NCI-H510A treated with DMSO at 0.1 percent for 48 hours (cell line): ENCODE measurements at places on chromosomes 1 and 21.

GRCh38 chr1:93779540-93780165 lies 98.0 kb upstream of the BCAR3 start:
- peak; percentile 79 for DNase-seq

- no peak for DNase-seq
Observed at GRCh38 chr1:114130846-114131525, 22.7 kb downstream of the SYT6 start.

- DNase-seq: no peak
Observed at GRCh38 chr1:25166847-25167246, 65.5 kb downstream of the SYF2 start.

DNA sequence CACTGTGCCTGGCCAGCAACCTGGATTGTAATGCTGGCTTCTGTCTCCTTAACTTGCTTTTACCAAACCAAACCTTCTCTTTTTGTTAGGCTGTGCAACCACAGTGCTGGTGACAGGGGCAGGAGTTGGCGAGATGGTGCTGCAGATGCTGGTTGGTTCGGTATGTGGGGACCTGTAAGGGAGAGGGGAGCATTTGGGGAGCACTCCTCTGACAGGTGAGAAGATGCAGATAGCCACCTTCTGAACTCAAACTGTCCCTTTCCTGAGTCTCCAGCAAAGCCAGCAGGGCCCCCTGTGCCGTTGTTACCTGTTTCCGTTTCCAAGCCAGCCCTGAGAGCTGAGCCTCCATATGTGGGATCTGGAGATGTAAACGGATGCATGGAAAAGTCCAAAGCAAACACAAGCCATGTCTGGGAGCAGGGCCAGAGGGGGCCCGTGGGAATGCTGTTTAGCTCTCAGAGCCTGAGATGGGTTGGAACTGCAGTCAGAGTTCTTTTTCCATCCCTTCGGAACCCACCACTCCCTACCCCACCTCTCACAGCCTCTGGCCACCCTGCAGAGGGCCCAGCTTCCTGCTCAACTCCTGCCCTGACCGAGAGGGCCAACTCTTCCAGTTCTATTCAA lies 34.0 kb downstream of the ELK4 start:
- DNase-seq: no peak

DNA sequence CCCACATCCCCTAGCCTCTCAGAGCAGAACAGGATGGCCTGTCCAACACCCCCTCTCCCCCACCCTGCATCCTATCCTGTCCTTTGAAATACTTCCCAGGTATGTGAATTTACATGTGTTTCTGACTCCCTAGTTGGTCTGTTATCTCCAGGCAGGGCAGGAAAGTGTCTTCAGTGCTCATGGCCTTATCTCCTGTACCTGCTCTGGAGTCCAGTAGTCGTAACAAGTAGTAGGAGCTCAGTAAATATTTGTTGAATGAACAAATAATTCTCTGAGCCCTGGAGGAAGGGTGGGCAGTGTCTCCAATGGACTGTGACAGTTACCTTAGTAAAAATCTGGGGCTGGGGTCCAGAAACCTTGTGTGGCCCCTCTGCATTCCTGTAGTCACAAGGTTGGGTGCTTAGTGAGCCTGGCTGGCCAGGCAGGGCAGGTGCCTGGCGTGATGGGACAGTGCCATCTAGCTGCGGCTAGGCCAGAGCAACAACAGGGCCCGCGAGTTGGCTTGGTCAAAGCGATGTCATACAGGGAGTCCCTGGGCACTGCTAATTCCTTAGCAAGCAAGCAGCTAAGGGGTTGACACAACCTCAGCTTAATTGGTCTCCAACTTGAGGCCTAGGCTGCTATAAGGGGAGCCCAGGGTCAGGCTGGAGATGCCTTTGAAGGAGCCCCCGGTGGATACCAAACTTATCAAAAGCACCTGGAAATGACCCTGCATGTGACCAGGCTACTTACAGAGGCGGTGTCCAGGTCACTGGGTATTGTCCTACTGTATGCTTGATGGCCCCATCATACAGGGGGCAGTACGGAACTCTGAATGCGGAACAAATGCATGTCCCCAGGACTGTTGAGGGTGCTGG lies 89.0 kb upstream of the PPM1J start:
- peak; percentile 72 for DNase-seq

GRCh38 chr1:181075766-181076350 lies 12.6 kb upstream of the IER5 start:
- no peak for DNase-seq

- no peak for DNase-seq
Observed at GRCh38 chr1:243819438-243819839, 30.6 kb downstream of the AKT3 start.

- DNase-seq: no peak
Observed at GRCh38 chr1:183270541-183271141, 84.6 kb downstream of the LAMC2 start.

GRCh38 chr1:59367301-59368007 lies 70.6 kb downstream of the FGGY start:
- DNase-seq: no peak

DNA sequence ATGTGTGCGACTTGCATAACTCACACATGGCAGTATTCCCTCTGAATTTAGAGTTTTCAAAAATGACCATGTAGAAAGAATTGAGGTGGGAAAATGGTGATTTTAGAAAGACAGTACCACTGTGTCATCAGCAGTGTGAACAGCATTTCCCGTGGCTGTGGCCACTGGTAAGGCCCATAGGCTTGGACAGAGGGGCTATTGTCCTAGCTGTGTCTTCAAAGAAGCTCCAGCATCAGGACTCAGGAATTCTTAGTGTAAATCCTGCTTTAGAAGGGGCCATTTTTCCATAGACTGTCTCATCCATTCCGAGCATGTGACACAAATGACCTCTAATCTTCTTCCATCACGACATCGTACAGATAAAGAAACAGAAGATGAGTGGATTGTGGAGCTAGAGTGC lies 119.3 kb upstream of the BACE2 start:
- no peak for DNase-seq

DNA sequence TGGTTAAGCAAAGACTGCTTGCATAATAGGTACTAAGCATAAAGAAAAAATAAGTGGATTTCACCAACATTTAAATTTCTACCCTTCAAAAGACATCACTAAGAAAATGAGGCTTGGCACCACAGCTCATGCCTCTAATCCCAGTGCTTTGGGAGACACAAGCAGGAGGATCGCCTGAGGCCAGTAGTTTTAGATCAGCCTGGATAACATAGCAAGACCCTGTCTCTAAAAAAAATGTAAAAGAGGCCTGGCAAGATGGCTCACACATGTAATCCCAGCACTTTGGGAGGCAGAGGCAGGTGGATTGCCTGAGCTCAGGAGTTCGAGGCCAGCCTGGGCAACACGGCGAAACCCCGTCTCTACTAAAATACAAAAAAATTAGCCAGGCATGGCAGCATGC lies 73.0 kb downstream of the PIGK start:
- no peak for DNase-seq

DNA sequence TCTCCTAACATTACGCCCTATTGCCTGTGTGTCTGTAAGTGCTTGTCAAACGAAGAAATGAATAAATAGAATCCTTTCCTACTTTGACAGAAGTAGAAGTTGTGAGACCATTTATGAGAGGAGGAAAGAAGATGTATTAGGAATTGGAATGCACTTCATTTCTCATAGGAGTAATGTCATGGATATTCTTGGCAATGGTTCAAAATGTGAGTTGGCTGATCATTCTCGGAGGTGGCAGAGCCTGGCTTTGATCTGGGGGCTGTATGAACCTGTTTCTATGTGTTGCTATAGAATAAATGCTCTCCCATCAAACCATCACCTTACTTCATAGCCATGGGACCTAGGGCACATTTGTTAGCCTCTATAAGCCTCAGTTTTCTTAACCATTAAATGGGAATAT lies 10.1 kb upstream of the SERBP1 start:
- no peak for DNase-seq

GRCh38 chr1:111961773-111962565 lies 27.5 kb downstream of the KCND3 start:
- no peak for DNase-seq

DNA sequence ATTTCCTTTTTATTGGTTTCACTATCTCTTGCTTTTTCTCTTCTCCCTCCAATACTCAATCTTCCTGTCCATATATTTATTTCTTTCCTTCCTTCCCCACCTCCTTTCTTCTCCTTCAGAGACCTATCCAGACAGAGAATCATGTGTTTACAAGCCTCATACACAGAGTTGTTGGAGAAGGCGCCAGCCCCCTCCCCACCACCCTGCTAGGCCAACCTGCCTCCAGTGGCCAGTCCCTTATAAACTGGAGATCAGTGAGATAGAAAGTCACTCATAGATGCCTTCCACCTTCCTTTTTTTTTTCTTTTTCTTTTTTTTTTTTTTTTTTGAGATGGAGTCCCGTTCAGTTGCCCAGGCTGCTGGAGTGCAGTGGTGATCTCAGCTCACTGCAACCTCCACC lies 53.3 kb downstream of the CD247 start:
- no peak for DNase-seq

DNA sequence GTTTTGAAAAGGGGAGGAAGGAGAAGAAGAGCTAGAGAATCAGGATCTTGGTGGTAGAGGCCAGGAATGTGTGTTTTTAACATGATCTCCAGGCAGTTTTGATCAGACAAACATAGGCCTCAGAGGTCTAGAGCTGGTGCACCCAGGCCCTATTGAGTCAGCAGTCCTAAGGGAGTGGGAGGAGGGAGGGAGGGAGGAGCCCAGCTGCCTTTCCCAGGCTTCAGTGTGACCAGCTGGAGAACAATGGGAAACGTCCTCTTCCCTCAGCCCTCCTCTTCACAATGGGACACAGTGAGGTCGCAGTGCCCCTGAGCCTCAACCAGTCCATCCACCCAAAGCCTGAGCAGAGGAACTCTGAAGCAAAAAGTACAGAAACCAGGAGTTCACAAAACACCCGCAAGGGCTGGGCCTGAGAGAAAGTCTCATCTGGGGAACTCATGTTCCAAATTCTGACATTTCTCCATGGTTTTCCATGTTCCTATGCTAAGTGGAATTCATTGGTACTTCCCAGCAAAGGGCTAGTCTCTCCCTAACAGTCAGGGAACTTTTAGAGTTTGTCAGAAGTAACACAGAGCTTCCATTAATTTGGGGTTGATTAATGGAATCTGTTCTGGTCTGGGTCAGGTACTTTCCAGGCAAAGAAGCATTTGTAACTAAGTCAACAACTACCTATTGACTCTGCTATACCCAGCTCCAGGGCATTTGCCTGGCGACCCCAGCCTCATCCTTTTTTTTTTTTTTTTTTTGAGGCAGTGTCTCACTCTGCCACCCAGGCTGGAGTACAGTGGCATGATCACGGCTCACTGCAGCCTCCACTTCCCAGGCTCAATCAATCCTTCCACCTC lies 37.5 kb downstream of the ELAPOR1 start:
- peak; percentile 74 for DNase-seq

DNA sequence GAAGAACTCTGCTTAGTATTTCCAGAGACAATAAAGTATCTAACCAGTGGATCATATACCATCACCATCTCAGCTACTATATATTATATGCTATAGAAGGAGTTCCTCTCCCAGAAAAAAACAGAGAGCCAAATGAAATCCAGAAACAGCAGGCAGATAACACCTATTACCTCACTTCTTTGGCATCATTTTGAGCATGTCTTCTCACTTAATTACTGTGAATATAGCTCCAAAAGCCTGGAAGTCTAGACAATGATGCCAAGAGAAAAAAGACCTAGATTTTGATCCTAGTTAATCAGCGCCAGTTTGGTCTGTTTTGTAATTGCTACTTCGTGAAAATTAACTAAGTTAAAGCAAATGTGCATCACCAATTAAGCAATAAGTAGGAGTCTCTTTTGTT lies 131.3 kb downstream of the EIF4G3 start:
- DNase-seq: no peak

DNA sequence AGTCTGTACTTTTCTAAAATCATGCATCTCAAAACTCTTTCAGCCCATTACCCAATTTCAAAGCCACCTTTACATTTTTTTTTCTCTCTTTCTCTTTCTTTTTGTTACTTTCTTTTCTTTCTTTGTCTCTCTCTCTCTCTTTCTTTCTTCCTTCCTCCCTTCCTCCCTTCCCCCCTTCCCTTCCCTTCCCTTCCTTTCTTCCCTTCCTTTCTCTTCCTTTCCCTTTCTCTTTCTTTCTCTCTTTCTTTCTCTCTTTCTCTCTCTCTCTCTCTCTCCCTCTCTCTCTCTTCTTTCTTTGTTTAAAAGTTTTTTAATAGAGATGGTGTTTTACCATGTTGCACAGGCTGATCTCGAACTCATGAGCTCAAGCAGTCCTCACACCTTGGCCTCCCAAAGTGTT lies 11.5 kb downstream of the ZMYM4 start:
- no peak for DNase-seq

- no peak for DNase-seq
Observed at GRCh38 chr1:112975336-112975735, 19.3 kb upstream of the SLC16A1 start.

- DNase-seq: no peak
Observed at GRCh38 chr1:117250061-117250606, 39.4 kb upstream of the VTCN1 start.

- peak; percentile 3 for DNase-seq
Observed at GRCh38 chr1:221911714-221912113, 169.8 kb upstream of the DUSP10 start.

DNA sequence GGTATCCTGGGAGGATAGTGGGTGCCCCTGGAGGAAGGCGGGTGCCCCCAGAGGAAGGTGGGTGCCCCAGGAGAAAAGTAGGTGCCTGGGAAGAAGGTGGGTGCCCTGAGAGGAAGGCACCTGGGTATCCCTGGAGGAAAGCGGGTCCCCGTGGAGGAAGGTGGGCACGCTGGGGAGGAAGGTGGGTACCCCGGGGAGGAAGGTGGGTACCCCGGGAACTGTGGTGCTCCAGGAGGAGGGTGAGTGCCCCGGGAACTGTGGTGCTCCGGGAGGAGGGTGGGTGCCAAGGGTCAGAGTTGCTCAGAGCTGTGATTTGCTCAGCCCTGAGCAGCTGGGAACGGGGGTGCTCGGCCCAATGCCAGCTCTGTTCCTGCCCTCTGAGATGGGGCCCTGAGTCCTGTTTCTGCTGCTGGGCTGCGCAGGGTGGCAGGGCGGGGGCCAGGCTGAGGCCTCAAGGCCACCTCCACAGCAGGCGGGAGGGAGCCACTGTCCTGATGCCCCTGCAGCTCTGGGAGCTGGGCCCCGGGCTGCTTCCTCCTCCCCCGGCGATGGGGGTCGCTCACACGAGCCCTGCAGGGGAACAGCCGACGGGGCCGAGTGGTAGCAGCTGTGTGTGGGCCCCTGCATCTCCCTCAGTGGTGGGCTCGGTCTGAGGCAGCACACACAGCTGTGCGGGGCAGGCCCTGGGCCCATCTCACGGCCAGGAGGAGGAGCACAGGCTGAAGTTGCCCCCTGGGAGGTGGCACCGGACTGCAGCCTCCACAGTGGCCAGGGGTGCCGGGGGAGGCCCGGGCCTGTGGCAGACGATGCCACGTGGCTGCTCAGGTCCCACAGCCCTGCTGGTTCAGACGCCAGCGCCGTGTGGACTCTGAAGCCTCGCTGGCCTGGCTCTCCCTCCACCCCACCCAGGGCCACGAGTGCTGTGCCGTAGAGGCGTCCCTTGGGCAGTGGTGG lies 57.4 kb downstream of the SLX9 start:
- DNase-seq: no peak

DNA sequence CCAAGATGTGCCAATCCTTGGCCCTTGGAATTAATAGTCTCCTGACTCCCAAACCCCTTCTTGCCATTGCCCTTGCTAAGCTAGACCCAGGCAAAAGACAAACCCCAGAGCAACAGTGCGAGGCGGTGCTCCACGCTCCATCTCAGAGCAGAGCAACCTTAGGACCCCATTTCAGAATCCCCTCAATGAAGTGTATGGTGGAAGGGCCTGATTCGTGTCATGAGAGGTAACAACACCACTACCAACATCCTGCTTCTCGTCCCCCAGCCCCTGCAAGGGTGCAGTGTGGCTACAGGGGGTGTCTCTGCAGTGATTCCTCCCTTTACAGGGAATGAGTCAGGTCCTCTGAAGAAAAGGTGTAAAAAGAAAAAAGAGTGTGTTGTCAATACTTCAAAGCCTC lies 103.9 kb upstream of the IRF2BP2 start:
- DNase-seq: no peak
